SJCRH30 (cell line): ENCODE measurements at places on chromosomes 12 and 14. TPM values are rescaled to one million over a fixed set of nuclear protein-coding genes. Genes with fewer than 3 reads are reported as not detected.

PTPRQ gene
- 6.6 and 7.4 TPM in 2 replicates for total RNA-seq

ZCRB1 gene
- 68.0 and 73.7 TPM in 2 replicates for total RNA-seq

SLC38A4 gene
- total RNA-seq: 3.9 and 5.5 TPM in 2 replicates

AKAP6 gene
- 11.4 and 14.6 TPM in 2 replicates for total RNA-seq

IAPP gene
- not detected in 2 replicates for total RNA-seq

VEZT gene
- total RNA-seq: 41.8 and 50.5 TPM in 2 replicates

TMEM260 gene
- 14.6 and 18.1 TPM in 2 replicates for total RNA-seq

GYS2 gene
- total RNA-seq: 0.05 TPM in 1 of 2 replicates, not detected in the other

CRIP2 gene
- total RNA-seq: 68.2 and 71.7 TPM in 2 replicates

GALNT8 gene
- 0.10 TPM in 1 of 2 replicates, not detected in the other for total RNA-seq

SMAGP gene
- total RNA-seq: 0.38 and 1.2 TPM in 2 replicates

MIP gene
- total RNA-seq: not detected in 2 replicates

MYO1H gene
- total RNA-seq: not detected in 2 replicates
